ENCODE measurements at places on chromosomes 11 and 22. TPM values are rescaled to one million over a fixed set of nuclear protein-coding genes. Genes with fewer than 3 reads are reported as not detected.
A peak's percentile ranks its signal among the peaks of the same experiment; 100 is the strongest.

KCNJ1 gene
- total RNA-seq: not detected

FAM89B gene
- total RNA-seq: 30.2 TPM

DNA sequence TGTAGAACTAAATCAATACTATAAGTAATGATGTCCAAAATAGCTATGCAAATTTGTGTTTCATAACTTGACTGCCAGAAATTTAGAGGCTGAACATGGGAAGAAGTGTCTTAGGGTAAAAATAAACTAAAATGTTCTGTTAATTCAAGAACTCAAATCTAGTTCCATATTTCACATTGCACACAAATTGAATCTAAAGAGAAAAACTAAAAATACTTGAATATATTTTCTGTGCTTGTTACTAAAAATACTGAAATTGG is 43.5 kb downstream of the FANCF start:
- DNase-seq: no peak

- no peak for DNase-seq
These were observed 17.5 kb downstream of the BCR start for GRCh38 chr22:23197836-23198235.

DNA sequence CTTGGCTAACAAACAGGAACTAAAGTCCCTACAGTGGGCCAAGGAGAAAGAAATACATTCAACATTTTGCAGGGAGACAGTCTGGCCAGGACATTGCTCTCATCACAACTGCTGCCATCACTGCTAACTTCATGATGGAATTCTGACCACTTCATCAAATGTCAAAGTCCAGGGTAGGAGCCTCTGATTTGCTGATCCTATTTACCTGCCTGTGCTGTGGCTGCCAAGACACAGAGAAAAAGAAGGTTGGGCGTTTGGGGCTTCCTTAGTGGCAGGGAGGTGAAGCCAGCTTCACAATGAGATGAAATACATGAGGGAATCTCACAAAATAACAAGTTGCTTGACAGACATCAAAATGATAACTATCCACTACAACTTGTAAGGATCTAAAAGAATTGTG is 343.9 kb upstream of the CADM1 start:
- DNase-seq: no peak

- DNase-seq: peak; percentile 41
These were observed at the start of gene MOB2 for GRCh38 chr11:1486054-1486825. Gene MOB2, minus strand, starts transcription at chr11:1486779. Its CDS starts 223 bp downstream, at chr11:1486556.

DNA sequence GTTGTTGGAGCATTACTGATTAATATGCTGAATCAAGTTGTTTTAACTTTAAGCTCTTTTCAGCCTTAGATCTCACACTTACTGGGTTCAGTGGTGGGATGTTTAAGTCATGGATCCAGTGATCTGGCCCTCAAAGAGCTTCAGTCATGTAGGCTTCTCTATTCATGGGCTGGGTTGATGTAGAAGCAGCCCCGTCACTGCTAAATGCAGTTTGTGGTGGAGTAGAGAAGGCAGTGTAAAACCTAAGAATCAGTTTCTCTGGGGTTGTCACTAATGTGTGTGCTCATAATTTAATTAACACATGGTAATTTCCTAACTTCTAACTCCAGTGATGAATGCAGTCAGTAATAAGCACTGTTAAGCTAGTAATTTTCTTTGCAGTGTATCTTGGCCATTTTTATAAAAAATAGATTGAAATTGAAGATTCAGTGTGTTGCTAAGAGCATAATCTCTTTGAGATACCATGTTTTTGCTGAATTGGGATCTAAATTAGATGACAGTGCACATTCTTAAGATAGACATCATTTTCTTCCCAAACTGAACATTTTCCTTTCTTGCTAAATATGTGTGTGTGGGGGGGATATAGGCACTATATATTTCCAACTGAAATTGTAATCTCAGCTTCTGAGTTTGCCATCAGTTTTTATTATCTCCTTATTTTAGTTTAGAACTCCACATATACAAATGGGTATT is 9.0 kb downstream of the SPCS2 start:
- DNase-seq: no peak

DNA sequence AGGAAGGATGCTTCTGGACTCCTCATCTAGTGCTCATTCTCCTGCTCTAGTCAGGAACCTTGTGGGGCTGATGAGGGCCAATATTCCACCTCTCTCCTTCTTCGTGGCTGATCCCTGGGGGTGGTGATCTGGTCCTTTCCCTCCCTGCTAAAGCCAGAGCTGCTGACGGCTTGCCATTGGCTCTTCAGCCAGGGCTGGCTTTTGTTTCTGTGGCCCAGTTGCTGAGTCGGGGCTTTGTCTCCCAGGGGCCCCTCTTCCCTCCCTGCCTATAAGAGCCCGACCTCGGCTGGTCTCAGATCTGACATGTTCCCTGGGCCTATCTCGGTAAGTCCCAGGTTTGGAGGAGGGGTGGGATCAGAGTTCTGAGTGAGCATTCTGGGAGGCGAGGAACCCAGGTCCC is at the start of gene CRYBA4:
Gene CRYBA4 (plus strand): TSS at position 301 of the 400 bp plus-strand sequence. CDS start 634 bp downstream, outside the sequence.
- DNase-seq: no peak

DNA sequence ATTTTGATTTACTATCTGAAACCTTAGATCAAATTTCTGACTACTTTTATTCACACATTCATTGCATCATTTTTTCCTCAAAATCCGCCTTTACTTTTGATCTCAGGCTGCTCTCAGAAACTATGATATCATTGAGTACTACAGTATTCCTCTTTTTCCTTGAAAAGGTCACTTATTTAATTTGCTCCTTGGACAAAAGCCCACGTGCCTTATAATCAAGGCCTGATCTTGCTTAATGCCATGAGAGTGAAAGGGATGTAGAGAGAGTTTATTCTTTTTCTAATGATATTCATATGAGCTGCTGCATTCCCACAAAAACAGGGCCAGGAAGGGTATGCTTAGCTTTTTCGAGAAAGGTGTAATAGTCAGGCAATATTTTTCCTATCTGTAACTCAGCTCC is 327.0 kb downstream of the ETS1 start:
- no peak for DNase-seq

All from Daoy (cell line).